ENCODE measurements at places on chromosomes 16 and 17. TPM values are rescaled to one million over a fixed set of nuclear protein-coding genes. Genes with fewer than 3 reads are reported as not detected.

CORO7 gene
- total RNA-seq: 19.2 TPM

PIRT gene
- total RNA-seq: not detected

MRTFB gene
- 13.5 TPM for total RNA-seq

G6PC1 gene
- not detected for total RNA-seq

GDPD1 gene
- 1.0 TPM for total RNA-seq

RDM1 gene
- 2.6 TPM for total RNA-seq

GGT6 gene
- total RNA-seq: not detected

CMTR2 gene
- 12.9 TPM for total RNA-seq

TBC1D3H gene
- total RNA-seq: not detected

CASKIN1 gene
- total RNA-seq: 0.41 TPM

GRB7 gene
- total RNA-seq: 2.8 TPM

PDP2 gene
- total RNA-seq: 5.2 TPM

CHST4 gene
- not detected for total RNA-seq

CPHXL2 gene
- total RNA-seq: not detected

GNG13 gene
- not detected for total RNA-seq

Data from A549 treated with GW870086 at 1 μM for 4 hours (cell line).